ENCODE measurements at places on chromosomes 2 and 18.

GRCh38 chr2:204503869-204504268 lies 41.4 kb upstream of the PARD3B start:
- DNase-seq, result no peak

GRCh38 chr18:31225668-31226067 lies 63.0 kb upstream of the DSC1 start:
- DNase-seq, result no peak

DNA sequence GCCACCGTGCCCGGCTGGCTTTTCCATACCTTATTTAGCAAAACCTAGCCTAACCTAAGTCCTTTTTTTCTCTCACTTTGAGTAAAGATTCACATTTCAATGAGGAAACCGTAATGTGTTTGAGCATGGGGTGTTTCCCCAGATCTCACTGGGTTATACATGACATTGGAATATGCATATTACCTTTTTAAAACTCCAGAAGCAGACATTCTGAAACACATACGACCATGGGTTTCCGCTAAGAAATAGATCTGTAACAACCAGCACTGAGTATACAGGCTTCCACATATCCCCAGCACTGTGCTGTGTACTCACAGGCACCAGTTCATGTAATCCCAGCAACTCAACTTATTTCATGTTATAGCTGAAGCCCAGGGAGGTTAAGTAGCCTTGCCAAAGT lies 41.0 kb upstream of the FOSL2 start:
- no peak for DNase-seq

DNA sequence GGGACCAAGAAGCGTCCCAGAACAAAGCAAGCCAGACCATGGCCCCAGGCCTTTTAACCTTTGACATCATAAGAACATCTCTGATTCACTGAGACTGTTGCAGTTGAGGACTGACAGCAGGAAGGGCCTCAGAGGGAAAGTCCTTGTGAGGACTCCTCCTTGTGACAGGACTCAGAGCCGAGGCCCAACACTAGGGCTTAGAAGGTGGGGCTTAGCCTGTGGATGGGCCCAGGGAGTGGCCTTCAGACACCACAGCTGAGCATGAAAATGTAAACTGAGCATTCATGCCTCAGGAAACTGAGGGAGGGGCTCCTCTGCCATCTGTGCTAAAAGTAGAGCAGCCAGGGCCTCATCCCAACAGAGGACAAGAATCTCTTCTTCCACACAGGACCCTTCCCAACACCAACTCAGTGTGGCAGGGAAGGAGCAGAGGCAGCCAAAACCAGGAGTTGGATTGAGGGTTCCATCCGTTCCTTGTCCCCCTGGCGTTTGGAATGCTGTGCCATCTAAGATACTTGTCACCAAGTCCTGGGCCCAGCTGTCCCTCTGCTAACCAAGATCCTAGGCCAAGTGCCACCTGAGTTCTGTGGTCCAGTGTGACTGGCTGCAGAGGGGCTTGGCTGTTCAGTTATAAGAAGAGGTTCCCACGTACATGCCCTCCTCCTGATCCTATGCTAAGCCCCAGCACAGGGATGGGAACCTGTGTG lies 37.5 kb upstream of the CAB39 start:
- no peak for DNase-seq

DNA sequence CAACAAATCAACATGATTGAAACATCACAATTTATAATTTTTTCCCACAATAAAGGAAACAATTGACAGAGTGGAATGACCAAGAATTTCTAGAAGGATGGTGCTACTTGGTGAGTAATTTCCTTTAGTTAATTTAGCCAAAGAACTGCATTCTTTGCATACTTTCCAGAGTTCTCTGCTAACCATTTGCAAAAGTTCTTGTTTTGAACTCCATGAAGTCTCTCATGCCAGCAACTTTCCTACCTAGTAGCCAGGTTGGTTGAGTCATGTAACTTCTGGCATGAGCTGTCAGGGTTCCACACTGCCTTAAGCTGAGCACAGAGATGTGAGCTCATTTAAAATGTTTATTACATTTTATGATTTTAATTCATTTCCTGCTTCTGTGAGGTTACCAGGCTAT lies 539.6 kb downstream of the PID1 start:
- DNase-seq, result no peak

DNA sequence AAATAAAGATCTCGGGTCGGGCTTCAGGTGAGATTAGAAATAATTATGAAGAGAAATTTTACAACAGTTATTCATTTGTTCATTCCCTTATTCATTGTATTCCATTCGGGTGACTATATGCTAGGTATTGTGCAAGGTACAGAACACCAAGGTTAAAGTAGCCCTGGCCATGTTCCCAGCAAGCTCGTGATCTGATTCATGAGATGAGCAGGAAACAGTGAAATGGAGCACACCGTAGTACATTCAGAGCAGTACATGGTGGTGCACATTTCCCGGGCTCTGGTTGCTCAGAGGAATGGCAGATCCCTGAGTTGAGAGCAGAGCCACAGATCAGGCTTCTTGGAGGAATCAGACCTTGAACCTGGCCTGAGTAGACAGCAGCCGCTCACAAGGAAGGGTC lies 87.7 kb downstream of the PRKRA start:
- no peak for DNase-seq

GRCh38 chr2:112959109-112959812 lies 18.5 kb upstream of the IL36G start:
- no peak for DNase-seq

- no peak for DNase-seq
Observed at GRCh38 chr2:30310371-30310770, 79.0 kb downstream of the LBH start.

DNA sequence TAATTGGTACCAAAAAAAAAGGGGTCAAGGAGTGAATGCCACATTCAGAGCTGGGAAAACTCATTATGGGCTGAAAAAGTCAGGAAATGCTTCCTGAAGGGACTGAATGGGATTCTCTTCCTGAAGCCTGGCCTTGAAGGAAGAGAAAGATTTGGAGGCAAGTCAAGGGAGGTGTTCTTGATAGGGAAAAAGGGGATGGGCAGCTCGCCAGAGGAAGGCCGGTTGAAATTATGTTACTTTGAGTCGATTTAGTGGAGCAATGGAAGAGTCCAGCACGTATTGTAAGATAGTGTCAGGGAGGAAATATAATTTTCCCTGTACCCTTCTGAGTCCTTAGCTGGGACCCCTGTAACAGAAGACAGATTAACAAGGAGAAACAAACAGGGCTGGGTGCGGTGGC lies 115.3 kb upstream of the STPG4 start:
- no peak for DNase-seq

DNA sequence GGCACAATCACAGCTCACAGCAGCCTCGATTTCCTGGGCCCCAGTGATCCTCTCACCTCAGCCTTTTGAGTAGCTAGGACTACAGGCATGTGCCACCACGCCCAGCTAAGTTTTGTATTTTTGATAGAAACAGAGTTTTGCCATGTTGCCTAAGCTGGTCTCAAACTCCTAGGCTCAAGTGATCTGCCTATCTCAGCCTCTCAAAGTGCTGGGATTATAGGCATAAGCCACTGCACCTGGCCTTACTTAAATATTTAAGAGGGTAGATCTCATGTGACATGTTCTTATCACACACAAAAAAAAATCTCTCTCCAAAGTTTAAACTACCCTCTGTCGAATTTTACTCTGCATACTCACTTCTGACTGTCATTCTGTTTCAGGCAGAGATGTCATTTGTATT lies 75.4 kb upstream of the CHRNA1 start:
- no peak for DNase-seq

- no peak for DNase-seq
Observed at GRCh38 chr2:10620481-10620880, 69.3 kb downstream of the NOL10 start.

DNA sequence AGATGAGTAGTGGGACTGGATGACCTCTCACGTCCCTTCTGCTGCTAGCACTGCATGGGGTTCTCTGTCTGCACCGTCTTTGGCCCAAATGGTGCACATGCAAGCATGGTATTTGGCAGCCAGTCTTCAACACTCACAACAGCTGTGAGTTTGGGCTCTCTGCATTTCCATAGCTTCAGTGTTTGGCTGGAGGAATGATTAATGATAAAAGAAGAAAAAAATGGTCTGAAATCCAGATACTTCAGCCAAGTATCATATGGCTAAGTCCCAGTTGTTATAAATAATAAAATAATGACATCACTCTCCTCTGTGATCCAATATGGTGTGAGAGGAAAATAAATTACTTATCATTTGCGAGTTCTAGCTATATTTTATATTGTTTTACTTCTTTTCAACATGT lies 173.3 kb downstream of the DCDC2C start:
- DNase-seq, result no peak

DNA sequence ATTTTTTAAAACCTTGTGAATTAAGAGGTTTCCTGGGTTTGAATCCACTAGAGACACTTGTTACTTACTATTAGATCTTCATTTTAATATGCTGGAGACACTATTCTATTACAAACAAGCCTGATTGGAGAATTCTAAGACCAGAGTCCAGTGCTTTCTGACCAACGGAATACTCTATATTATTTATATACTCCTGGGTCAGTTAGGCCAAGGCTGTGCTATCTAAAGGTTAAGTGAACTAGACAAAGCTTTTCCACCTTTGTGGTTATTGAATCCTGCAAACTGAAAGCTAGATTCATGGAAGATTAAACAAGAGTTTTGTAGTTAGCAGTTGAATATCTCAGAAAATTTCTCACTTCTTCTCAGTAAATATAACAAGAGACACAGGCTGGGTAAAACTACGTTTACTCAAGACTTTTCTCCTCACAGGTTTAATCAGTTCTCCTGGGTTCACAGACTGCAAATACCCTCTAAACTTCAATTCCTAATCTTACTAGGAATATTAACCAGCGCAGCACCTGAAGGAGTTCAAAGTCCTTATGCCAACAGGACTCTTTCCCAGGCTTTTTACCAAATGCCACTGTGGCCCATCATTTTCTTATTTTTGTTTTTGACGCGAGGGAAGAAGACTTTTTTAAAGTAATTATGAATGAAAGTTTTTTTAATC lies 66.4 kb downstream of the COL4A4 start:
- no peak for DNase-seq

- DNase-seq, result no peak
Observed at GRCh38 chr2:18610651-18611050, 21.3 kb upstream of the NT5C1B start.

DNA sequence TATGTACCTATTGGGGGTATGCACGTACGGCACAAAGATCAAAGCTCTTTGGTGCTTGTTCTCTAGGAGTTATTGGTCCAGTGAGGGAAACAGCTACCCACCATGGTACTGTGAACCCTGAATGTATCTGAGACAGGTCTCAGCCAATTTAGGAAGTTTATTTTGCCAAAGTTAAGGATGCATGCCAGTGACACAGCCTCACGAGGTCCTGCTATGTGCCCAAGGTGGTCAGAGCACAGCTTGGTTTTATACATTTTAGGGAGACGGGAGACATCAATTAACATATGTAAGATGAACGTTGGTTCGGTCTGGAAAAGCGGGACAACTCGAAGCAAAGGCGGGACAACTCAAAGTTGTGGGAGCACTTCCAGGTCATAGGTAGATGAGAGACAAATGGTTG lies 75.8 kb downstream of the SOWAHC start:
- DNase-seq, result no peak

GRCh38 chr2:229684942-229685562 lies 29.3 kb downstream of the DNER start:
- DNase-seq, result no peak

DNA sequence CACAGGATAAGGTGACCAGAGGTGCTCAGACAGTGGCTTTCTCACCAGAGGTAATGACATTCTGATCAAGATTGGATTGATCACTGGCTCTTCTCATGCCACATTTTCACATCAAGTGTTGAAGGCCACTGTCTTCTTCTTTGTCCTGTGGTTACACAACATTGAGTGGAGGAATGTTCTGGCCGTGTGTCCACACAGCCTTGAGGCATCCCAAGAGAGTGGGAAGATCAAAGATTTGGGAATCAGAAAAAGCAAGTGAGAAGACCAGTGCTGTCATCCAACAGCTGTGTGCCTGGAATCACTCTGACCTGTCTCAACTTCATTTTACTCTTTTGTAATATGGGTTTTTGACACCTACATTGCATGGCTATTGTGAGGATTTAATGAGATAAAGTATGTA lies 67.4 kb downstream of the IL1R2 start:
- DNase-seq, result no peak

DNA sequence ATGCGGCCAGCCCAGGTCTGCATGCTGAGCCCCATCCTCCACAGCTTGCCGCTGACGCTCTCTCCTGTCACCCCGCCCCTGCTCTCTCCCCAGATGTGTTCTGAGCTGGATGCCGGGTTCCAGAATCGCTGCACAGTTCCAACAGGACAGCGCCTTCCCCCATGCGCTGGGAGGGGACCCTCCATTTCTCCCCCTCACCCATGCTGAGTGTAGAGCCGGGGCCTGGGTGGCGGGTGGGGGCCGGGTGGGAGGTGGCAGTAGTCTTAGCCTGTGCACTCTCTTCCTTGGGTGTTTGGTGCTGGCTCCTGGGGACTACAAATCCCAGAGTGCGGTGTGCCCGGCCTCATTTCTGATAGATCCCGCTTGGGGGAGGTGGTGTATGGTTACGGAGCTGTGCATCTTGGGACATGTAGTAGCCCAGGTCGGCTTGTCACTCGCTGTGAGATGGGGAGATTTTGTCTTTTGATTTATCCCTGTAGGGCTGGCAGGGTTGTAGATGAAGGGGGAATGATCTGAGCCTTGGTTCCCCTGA lies 6.8 kb downstream of the DNAJB2 start:
- DNase-seq, result no peak

DNA sequence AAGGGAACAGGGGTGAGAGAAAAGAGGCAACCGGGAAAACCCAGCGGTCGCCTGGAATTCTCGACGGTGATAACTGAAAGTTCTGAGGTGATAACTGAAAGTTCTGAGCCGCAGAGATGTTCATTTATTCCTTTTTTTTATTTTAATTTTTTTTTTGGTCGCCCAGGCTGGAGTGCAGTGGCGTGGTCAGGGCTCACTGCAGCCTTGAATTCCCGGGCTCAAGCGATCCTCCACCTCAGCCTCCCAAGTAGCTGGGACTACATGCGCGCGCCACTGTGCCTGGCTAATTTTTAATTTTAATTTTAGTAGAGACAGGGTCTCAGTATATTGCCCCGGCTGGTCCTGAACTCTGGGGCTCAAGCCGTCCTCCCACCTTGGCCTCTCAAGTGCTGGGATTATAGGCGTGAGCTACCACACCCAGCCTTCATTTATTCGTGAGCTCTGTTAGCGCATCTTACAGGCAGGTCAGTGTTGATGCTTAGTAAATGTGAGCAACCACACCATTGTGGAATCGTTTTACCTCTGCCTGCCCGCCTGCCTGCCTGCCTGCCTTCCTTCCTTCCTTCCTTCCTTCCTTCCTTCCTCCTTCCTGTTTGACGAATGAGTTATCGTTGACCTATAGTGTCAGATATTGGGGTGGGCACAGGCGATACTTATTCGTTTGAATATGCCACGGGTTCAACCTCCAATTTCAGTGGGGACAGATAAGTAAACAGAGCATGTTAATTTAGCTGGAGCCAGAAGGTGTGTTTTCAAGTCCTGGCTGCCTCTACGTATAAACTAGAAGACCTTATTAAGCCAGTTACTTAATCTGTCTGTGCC lies 557 bp upstream of the E2F6 start:
- DNase-seq, result no peak
